ENCODE measurements at places on chromosomes 13 and 19.

- DNase-seq, result no peak
Observed at GRCh38 chr13:75468098-75468497, 13.9 kb downstream of the TBC1D4 start.

GRCh38 chr19:58128041-58128685, 22.4 kb downstream of the ZNF329 start:
- no peak for DNase-seq

- DNase-seq, result no peak
Observed at GRCh38 chr13:99380921-99381645, 73.9 kb upstream of the GPR183 start.

DNA sequence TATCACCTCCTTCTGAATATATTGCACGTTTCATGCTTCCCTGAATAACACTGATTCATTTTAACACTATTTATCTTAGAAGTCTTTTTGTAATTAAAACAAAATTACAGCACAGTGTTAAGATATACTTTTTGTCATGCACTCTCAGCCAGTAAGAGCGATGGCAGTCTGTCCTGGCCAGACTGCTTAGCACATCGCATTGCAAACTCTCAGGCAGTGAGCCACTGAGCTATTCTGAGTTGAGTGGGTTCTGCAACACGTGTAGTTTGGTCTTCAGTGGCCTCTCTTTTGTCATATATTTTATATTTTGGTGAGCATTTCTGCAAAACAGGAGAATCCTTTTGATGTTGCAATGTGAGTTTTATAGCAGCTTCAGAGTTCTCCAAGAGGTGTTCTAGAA, 332.1 kb downstream of the HS6ST3 start:
- no peak for DNase-seq

DNA sequence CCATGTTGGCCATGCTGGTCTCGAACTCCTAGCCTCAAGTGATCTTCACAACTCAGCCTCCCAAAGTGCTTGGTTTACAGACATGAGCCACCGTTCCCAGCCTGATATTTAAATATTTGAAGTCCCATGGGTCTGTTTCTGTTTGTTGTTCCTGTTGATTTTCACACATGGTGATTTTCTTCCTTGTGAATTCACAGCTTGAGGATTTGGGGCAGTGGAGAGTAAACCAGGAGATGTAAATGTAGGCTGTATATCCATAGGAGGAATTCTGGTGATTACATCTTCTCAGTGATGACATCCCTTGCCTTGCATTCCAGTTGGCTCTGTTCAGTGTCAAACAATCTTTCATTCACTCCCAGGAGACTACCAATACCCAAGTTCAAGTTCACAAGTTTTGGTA, 471.9 kb downstream of the KCTD12 start:
- no peak for DNase-seq

DNA sequence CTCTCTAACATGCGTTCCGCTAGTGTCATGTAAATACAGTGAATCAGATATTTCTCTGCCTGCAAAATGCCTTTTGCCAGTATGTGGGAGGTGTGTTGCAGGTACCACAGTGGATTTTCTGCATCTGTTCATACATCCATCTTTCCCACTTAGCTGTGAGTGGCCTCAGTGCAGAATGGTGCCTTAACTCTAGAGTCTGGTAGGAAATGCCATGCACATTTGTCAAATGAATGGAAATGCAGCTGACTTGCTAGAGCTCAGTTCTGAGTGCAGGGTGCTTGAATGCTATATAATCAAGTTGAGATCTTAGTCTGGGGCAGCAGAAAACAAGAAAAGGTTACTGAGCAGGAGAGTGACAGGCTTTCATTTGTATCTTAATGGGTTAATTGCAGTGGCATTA, 68.2 kb downstream of the LRCH1 start:
- no peak for DNase-seq

DNA sequence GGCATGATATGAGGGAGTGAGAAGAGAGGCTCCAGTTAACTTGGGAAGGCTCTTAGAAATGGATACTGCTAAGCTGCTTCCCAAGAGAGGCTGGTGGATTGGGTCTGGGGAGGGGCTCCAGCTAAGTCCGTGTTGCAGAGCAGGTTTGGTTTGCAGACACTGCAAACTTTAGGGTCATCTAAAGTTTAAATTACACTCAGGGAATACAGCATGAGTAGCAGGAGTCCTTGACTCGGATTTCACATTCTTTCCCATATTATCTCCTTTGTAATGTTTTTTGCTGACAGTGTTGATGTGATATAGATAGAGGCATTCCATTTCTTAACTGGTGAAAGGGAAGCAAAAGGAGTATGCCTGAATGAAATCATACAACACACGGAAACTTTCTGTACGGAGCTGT, 31.9 kb downstream of the SGCG start:
- no peak for DNase-seq

DNA sequence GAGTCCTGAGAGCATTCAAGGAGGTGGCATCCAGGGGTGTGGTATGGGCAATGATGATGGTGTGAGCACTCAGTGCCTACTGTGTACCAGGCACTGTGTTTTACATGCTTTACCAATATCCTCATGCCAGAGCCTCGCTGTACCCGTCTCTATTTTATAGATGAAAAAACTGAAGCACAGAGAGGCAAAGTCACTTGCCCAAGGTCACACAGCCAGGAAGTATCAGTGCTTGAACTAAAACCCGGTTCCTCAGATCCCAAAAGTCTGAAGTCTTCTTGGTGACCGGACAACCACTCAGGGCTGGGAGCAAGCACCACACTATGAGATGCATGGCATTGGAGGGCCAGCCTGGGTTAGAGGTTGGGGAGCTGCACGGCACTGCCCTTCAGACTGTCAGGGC, 84.1 kb downstream of the CHST8 start:
- DNase-seq, result no peak

DNA sequence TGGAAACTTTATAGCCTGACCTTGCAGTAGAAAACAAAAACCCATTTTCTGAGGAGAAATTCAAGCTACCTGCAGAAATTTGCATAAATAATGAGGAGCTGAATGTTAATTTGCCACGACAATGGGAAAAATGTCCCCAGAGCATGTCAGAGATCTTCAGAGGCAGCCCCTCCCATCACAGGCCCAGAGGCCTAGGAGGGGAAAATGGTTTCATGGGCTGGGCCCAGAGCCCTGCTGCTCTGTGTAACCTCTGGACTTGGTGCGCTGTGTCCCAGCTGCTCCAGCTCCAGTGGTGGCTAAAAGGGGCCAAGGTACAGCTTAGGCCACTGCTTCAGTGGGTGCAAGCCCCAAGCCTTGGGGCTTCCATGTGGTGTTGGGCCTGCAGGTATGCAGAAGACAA, 257.9 kb downstream of the NHLRC3 start:
- DNase-seq, result no peak

DNA sequence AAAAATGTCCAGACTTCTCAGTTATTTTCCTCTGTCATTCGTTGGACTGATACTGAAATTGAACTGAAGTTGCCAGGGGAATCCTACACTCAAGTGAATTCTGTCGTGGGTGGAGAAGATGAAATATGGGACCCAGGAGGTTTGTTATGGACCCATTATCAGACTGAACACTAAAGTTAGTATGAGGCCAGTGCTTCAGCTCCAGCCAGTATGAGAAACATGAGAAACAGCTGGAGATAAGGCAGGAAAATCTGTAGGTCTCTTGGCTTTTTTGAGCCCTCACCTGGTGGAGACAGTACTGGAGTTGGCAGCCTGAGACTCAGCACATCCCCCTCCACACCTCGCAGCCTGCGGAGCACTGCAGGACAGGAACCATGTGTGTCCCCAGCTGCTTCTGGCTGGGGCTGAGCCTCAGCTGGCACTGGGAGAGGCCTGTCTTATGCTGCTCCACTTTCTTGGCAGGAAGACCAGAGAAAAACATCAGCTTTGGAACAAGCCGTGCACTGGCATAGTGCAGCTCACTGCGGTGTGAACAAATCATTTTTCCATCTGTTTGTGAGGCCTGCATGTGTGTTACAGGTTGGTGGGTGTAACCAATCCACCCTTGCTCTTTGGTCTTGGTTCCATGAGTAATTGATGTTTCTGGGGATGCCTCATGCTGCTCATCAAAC, 641.0 kb downstream of the FGF9 start:
- no peak for DNase-seq

- DNase-seq, result no peak
Observed at GRCh38 chr13:43445668-43446067, 341.1 kb downstream of the ENOX1 start.

DNA sequence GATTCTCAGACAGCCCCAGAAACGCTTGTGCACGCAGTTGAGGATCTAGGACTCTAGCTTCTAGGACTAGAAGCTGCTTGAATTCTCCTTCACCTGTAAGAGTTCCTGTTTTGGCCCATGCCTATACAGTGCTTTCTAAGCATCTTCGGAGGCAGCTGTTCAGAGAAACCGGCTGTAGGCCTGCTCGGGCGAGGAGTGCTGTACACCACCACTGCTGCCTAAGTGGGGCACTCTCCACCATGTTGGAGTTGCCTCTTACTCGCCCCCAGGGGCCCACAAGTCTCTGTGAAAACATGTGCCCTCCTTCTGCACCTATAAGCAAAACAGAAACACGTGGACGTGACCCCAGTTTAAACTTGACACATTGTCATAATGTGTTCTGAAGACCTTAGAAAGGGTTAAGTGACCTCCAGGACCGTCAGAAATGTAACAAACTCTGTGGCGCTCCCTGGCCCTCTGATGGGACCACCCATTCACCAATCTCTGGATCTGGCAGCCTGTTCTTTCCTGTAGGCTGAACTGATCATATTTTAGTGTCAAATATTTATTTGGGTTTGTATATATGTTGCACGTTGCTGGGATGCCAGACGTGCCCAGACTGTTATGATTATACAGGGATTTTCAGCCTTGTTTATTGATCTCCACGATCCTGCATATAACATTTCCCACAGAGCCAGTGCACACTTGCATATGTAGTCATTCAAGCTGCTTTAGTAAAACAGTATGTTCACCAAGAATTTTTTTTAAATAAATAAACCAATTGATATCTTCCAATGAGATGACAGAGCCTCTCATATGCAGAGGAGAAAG, 60.8 kb downstream of the C13orf42 start:
- no peak for DNase-seq

- no peak for DNase-seq
Observed at GRCh38 chr19:4371247-4372164, 28.1 kb downstream of the MPND start.

- DNase-seq, result no peak
Observed at GRCh38 chr19:33879818-33880575, 83.3 kb downstream of the KCTD15 start.

DNA sequence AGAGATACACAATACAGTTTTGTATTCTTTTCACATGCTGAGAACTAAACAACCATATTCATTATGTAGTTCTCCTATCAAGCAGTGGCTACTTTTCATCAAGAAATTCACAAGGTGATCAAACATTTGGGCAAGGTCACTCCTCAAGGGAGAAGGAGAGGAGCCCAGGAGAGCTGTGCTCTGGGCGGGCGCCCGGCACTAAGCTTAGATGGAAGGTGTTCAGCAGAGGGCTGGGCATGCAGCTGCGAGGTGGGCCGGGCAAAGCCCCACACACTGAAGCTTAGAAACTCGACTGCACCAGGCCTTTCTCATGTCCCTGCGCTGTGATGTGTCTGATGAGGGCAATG, 30.4 kb upstream of the SPACA7 start:
- DNase-seq, result no peak

DNA sequence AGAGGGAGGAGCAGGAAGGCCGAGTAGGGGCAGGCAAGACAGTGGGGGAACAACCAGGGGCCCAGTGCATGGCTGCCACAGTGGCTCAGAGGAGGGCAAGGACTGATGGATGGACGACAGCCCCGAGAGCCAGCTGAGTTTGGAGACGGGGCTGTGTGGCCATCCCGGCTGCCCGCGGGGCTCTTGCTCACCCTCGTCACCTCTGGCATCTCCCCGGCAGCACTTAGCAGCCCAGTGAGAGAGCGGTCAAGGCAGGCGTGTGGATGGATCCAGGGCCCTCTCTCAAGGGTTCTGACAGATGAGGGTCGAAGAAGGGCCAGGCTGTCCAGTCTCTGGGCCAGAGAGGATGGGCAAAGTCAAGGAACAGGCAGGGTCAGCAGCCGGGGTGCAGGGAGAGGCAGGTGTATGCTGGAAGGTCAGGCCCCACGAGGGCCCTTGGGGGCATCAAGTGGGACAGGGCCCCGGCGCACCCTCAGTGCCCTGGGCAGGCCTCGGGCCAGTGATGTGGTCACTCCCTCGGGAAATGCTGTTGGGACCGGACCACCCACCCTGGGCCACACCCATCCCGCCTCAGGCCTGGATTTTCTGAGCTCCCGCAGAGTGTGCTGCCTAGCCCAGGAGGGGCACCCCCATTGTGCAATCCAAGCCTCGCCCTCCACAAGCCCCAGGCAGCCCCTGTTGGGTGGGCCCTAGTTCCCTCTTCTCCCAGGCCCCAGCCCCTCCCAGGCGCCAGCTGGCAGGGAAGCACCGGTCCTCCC, 56.4 kb upstream of the TPM4 start:
- no peak for DNase-seq

DNA sequence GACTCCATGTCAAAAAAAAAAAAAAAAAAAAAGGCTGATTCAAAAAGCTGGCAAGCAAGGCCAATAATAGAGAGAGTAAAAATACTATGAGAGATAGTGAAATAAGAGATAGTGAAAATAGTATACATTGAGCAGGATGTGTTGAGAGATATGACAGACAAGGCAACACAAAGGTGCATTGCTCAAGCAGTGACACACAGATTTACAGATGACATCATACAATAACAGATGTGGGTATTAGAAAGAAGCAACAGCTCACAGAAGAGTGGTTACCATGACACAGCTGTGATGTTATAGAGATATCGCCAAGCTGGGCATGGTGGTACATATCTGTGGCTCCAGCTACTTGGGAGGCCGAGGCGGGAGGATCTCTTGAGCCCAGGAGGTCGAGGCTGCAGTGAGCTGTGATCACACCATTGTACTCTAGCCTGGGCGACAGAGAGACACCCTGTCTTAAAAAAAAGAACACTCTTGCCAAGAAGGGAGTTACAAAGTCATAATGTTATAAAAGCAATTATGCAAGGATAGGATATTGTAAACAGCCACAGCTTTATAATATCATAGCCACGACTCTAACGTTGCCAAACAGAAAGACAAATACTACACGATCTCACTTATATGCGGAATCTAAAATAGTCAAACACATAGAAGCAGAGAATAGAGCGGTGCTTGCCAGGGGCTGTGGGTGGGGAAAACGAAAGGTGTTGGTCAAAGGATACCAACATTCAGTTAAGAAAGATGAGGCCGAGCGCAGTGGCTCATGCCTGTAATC, 10.3 kb downstream of the TNFSF9 start:
- DNase-seq, result no peak

DNA sequence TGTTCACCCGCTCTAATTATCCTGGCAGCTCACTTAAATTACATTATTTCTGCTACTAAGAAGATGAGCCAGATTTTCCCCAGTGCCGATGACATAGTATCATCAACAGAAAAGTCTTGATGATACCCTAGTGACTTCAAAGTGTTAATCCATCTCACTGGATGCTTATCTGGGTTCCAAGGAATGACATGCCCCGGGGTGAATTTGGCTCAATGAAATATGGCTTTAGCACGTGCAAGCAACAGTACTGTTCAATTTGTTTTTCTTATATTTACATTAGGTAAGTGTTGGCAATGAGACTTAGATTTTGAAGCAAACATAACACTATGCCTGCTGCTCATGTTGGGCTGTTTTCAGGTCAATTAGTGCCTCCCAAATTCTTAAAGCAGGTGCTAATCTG, 548.2 kb upstream of the SLITRK1 start:
- DNase-seq, result no peak
